ENCODE measurements at places on chromosomes 3 and 15.
A peak's percentile ranks its signal among the peaks of the same experiment; 100 is the strongest.

DNA sequence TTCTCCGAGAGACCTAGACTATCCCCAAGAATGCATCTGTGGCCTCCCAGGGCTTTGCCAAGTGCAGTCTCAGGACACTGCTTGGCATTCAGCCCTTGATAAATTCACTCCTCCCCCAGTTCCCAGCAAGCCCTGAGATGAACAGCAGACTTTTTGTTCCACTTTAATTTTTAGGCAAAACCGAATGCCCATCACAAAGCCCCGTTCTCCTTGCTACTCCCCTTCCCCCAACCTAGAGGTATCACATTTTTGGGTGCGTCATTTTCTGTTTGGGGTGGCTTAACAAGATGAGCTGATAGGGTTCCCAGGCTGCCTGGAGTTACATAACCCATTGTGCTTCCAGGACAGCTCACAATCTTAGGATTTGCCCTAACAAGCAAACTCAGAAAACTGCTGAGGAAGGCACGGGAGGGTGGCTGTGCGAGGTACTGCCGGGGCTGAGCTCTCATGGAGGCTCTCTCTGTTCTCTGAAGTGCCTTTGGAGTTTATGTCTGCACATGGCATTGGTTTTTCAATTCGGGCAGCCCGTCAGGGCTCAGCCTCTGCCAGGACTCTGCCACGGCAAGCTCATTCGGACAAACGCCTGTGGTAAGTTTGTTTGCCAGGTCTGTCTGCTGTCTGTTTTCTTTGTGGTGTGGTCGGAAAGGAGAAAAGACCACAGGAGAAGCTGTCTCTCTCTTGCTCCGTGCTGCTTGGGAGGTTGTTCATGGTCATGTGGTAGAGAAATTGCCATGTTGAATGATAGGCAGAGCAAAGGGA, at the start of gene TRAK1:
Gene TRAK1 (plus strand): TSS at position 385 of the 759 bp plus-strand sequence. CDS start 113 bp downstream, at position 498.
- H3K27ac ChIP-seq, result peak within 1 kb of the TSS; percentile 39
- no peak within 1 kb of the TSS for H3K4me3 ChIP-seq
- no peaks in the 10 kb centered on the region for H3K36me3 ChIP-seq
- no peak for DNase-seq

DNA sequence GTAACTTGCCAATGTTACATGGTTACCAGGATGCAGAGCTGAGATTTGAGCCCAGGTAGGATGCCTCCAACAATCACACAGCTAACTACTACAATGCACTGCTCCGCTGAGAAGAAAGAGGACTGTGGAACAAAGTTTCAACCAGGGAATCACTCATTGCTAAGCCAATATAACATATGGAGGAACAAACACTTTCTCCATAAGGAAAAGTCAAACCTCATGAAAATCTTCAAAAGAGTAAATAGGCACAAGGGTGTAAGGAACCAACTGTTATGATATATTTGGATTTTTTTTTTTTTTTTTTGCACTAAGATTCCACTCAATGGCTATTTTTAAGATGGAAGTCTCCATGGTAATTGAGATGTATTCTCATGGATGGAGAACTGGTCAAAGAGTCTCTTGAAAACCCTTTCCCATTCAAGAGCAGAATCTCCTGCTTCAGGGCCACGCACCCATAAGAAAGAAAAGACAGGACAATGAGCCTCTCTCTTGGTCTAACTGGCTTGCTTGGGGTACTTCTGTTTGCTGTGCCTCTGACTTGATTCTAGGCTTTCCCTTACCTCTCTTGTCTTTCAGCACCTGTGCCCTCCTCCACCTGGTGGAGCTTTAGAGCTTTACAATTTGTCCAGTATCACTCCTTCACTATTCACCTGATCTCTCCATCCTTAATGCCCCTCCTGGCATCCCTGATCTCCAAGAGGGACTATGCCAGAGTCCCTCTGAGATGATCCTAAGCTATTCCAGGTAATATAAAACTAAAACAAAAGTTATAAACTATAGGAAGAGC, 252.8 kb downstream of the NTRK3 start:
- no peak overlapping the region for H3K4me3 ChIP-seq
- no peak for DNase-seq
- H3K4me1 ChIP-seq, result no peaks in the 10 kb centered on the region
- H3K27ac ChIP-seq, result no peak overlapping the region
- no peaks in the 10 kb centered on the region for H3K36me3 ChIP-seq
- no peaks in the 10 kb centered on the region for H3K27me3 ChIP-seq

GRCh38 chr15:65979837-65980236, 110.5 kb downstream of the RAB11A start:
- no peaks in the 10 kb centered on the region for H3K4me1 ChIP-seq
- H3K27ac ChIP-seq, result no peak overlapping the region
- peaks cover 8% of the 10 kb centered on the region for H3K27me3 ChIP-seq
- no peaks in the 10 kb centered on the region for H3K36me3 ChIP-seq
- H3K4me3 ChIP-seq, result no peak overlapping the region
- DNase-seq, result no peak

DNA sequence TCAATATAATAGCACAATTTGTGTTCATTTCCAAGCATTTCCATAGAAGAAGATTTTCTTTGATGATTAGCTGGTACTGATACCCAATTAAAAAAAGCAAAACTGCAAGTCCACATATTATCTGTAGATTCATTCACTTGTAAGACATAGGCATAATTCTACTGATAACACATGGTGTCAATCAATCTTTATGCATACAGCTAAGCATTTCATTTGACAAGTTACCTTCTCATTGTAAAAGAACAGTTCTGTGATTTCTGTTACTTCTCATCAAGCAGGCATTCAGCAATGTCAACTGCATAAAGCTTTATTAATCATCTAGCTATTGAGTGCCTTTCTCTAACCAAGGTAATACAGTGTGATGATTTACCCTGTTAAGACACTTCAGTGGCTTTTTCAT, 672.0 kb downstream of the PLOD2 start:
- H3K4me3 ChIP-seq, result no peak overlapping the region
- no peak overlapping the region for H3K27ac ChIP-seq
- no peaks in the 10 kb centered on the region for H3K27me3 ChIP-seq
- DNase-seq, result no peak

- peak; percentile 62 for DNase-seq
- H3K27ac ChIP-seq, result no peak overlapping the region
- H3K4me1 ChIP-seq, result peaks cover 11% of the 10 kb centered on the region
- H3K27me3 ChIP-seq, result no peaks in the 10 kb centered on the region
These were observed 42.3 kb upstream of the USP3 start for GRCh38 chr15:63462088-63462487.

GRCh38 chr15:36924034-36924433, 176.3 kb downstream of the MEIS2 start:
- DNase-seq, result no peak
- H3K36me3 ChIP-seq, result no peaks in the 10 kb centered on the region
- no peaks in the 10 kb centered on the region for H3K4me1 ChIP-seq

DNA sequence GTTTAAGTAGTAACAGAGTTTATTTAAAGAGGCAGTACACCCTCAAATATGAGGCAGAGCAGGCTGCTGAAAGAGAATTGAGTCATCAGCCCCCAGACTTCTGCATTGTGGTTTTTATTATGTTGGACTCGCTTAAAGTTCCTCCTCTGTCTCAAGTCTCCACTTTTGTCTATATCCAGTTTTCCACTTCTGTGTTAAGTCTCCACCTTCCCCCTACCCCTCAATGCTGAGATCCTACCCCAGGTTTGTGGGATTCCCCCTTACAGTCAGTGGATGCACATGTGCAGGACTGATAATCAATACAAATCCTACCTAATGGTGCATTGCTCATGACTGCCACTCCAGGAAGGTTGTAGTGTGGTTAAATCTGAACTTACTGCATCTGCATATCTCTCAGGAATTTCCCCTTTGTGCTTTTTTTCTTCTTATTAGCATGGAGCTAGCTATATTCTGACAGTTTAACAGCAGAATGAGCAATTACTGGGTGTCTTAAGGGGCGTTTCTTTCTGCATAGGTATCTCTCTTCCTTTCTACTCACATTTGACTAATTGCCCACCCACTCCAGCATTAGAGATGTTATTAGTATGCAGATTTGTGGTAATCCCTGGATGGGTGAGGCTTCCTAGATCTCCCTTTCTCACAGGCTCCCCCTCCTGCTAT, 11.9 kb upstream of the CD200R1L start:
- no peak overlapping the region for H3K4me3 ChIP-seq
- no peak overlapping the region for H3K27ac ChIP-seq
- H3K36me3 ChIP-seq, result no peaks in the 10 kb centered on the region
- DNase-seq, result no peak
- H3K4me1 ChIP-seq, result no peaks in the 10 kb centered on the region

DNA sequence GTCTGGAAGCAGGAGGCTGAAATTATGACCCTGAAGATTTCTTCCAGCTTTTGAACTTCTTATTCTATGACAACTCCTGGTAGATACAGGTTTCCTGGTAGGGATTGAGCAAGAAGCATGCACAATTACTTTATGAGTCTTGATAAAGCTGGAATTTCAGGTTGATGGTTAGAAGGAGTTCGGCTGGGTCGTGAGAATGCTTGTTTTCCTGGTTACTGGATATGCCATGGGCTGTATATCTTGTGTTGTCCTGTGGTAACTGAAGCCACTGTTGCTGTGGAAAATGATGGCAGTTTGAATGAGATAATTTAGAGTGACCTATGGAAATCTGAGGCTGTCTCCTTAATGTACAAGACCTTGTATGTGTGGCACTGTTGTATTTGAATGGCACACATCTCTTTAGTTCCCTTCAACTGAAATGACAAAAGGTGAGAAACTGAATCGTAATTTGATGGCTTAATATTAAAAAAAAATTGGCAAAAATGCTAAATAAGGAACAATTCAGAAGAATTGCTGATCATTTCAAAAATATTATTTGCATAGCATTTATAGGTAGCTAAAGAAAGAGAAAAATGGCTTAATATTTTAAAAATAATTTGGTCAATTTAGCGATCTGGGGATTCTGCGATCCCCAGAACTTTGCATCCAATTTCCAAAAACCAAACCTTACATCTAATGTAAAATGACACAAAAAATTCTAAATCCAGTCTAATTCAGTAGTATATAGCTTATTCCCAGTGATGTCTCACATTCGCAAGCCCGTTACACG, 1.1 kb upstream of the UBE2E1 start:
- no peaks in the 10 kb centered on the region for H3K27me3 ChIP-seq
- peak; percentile 87 for DNase-seq
- no peaks in the 10 kb centered on the region for H3K4me1 ChIP-seq
- H3K27ac ChIP-seq, result no peak overlapping the region

DNA sequence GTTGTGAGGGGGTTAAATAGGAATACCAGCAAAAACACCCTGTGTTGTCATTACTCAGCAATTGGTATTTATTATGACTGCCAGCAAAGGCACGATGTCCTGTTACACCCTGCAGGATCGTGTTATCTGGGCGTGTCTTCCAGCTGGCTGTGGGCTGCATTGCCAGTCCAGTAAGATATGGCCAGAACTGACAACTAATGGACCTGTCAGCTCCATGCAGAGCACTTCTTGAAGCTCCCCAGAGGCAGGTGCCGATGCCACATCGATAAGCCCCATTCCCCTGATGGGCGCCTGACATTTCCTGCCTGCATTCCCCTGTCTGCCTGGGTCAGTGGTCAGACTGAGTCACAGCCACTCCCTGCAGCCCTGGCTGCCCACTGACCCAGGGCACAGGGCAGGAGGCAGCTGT, 79.7 kb upstream of the RASGRF1 start:
- peak; percentile 11 for DNase-seq
- H3K4me1 ChIP-seq, result no peaks in the 10 kb centered on the region
- no peak overlapping the region for H3K4me3 ChIP-seq
- no peaks in the 10 kb centered on the region for H3K36me3 ChIP-seq

GRCh38 chr3:122055215-122055614, at the start of gene CD86:
TSS of gene CD86 (plus strand) at chr3:122055362. CDS start at chr3:122055490, 128 bp downstream.
- H3K27me3 ChIP-seq, result no peaks in the 10 kb centered on the region
- no peak for DNase-seq
- H3K27ac ChIP-seq, result no peak within 1 kb of the TSS
- H3K4me1 ChIP-seq, result no peaks in the 10 kb centered on the region

GRCh38 chr15:99445272-99445850, 120.4 kb upstream of the MEF2A start:
- H3K4me3 ChIP-seq, result no peak overlapping the region
- no peaks in the 10 kb centered on the region for H3K27me3 ChIP-seq
- H3K36me3 ChIP-seq, result no peaks in the 10 kb centered on the region

- peaks cover 6% of the 10 kb centered on the region for H3K36me3 ChIP-seq
- H3K4me3 ChIP-seq, result no peak overlapping the region
- no peaks in the 10 kb centered on the region for H3K27me3 ChIP-seq
These were observed 117.3 kb upstream of the FLNB start for GRCh38 chr3:57890874-57891273.

- peak overlapping the region; percentile 90 for H3K27ac ChIP-seq
- no peaks in the 10 kb centered on the region for H3K27me3 ChIP-seq
- H3K4me1 ChIP-seq, result no peaks in the 10 kb centered on the region
- peak overlapping the region; percentile 81 for H3K4me3 ChIP-seq
These were observed 10.5 kb downstream of the ANPEP start for GRCh38 chr15:89803941-89804800.

- H3K27ac ChIP-seq, result no peak overlapping the region
- H3K27me3 ChIP-seq, result no peaks in the 10 kb centered on the region
- H3K4me1 ChIP-seq, result no peaks in the 10 kb centered on the region
- no peaks in the 10 kb centered on the region for H3K36me3 ChIP-seq
These were observed 134.9 kb upstream of the THBS1 start for GRCh38 chr15:39445931-39446330.

DNA sequence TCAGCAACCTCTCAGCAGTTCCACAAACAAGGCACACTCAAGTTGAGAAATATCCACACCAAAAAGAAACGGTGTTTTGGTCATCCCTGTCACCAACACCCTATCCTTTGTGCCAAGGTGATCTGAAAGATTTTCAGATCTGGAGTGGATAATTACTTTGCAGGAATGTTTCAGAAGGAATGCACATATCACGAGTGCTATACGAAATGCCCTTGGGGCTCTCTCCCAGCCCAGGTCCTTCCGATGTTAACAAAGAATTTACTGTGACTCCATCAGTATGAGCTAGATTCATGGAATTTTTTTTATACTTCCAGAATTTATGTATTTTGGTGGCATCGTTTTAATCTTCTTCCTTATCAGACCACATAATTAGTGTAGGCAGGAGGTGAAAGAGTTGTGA, 105.0 kb downstream of the GRM7 start:
- H3K4me1 ChIP-seq, result no peaks in the 10 kb centered on the region
- no peak overlapping the region for H3K4me3 ChIP-seq
- no peaks in the 10 kb centered on the region for H3K27me3 ChIP-seq
- DNase-seq, result no peak
- no peaks in the 10 kb centered on the region for H3K36me3 ChIP-seq
- no peak overlapping the region for H3K27ac ChIP-seq

- no peaks in the 10 kb centered on the region for H3K4me1 ChIP-seq
- H3K4me3 ChIP-seq, result no peak overlapping the region
- no peaks in the 10 kb centered on the region for H3K36me3 ChIP-seq
- DNase-seq, result no peak
- H3K27me3 ChIP-seq, result no peaks in the 10 kb centered on the region
- H3K27ac ChIP-seq, result no peak overlapping the region
These were observed 350.5 kb upstream of the ICE2 start for GRCh38 chr15:60829416-60829815.

DNA sequence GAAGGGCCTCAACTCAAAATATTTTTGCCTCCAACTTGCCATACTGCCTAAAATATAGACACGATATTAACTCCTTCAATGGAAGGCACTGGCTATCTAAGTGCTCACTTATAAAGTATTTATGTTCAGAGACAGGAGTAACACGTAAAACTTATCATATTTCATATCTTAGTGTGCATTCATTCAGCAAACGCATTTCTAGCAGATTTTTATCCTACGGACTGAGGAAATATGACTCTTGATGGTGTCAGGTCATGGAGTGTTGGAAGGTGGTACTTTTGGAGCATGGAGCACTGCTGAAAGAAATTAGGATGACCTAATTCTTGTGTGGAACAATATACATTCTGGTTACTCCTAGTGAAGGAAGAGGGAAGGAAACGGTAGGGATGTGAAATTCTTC, 43.8 kb upstream of the LEKR1 start:
- no peak for DNase-seq
- H3K36me3 ChIP-seq, result no peaks in the 10 kb centered on the region
- no peaks in the 10 kb centered on the region for H3K4me1 ChIP-seq
- H3K27me3 ChIP-seq, result no peaks in the 10 kb centered on the region

- no peak overlapping the region for H3K4me3 ChIP-seq
- peaks cover 18% of the 10 kb centered on the region for H3K4me1 ChIP-seq
- no peaks in the 10 kb centered on the region for H3K36me3 ChIP-seq
- no peaks in the 10 kb centered on the region for H3K27me3 ChIP-seq
These were observed 5.5 kb downstream of the PLD1 start for GRCh38 chr3:171804618-171805389.

Measured in small intestine (tissue), 16 donors.